ENCODE measurements at places on chromosomes 6 and 20. TPM values are rescaled to one million over a fixed set of nuclear protein-coding genes. Genes with fewer than 3 reads are reported as not detected.
A peak's percentile ranks its signal among the peaks of the same experiment; 100 is the strongest.

The GRM1 gene
- total RNA-seq = not detected

DNA sequence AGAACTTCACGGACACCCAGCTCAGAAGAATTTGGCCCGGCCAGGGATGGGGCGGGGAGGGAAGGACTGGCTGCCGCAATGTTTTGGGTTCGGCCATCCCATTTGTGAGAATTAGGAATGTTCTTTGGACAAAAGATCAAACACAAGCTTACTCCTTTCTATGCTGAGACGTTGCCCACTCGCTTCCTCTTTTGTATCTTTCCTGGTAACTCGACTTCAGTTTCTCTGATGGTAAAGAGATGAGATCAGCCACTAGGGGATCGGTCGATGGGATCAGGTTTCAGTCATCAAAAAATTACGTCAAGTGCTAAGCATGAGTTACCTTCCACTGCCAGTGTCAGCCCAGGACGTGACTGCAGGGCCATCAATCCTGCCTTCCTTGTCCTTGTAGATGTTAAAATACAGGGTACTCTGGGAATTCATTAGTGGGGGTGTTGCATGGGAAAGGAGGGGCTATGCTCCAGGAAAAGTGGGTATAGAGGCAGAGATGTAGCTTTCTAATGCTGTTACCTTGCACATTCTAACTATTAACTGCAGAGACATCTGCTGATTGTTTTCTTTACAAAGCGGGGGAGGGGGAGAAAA, 190.2 kb downstream of the TSHZ2 start:
- no peak for DNase-seq

The NOX3 gene
- not detected for total RNA-seq

DNA sequence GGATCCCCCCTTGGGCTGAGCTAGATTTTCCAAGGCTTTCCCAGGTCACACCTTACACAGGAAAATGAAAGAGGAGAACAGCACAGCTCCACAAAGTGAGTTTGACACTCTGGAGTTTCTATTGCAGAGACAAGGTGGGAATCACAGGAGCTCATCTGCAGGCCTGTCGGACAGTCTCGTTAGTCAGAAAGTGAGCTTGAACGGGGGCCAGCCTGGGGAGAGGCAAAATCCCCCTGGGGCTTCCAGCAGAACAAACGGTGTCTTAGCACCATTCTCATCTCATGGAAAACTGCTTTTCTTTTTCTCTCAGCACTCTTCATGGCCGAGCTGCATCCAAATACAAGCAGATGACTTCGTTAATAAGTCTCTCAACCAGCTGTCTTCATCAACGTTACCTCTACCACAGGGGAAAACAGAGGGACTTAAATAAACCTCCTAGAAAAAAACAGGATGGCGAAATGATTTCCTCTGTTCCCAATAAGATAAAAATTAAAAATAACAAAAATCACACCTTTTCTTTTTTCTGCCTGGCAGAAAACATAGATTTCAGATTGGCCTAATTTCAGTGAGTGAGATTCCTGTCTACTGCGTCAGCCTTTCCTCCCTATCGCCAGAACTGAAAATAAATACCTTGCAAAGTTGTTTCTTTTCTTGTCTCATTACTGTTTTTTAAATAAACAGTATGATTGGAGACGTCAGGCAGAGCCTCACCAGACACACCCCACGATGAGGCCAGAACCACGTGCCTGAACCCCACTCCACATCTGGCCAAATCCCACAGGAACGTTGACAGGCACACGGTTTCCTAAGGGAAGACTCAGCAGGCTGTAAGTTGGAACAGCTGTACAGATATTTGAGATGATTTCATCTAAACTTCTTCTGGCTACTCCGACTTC, 219.0 kb downstream of the TTLL2 start:
- no peak for DNase-seq

GRCh38 chr6:30490026-30490876, 942 bp downstream of the HLA-E start:
- peak; percentile 47 for DNase-seq

The MYO6 gene
- 21.8 TPM for total RNA-seq

The LKAAEAR1 gene
- total RNA-seq = not detected
